ENCODE measurements at places on chromosomes 2 and 18.

GRCh38 chr18:67385455-67385854 lies 131.1 kb downstream of the DSEL start:
- peak; percentile 58 for DNase-seq

DNA sequence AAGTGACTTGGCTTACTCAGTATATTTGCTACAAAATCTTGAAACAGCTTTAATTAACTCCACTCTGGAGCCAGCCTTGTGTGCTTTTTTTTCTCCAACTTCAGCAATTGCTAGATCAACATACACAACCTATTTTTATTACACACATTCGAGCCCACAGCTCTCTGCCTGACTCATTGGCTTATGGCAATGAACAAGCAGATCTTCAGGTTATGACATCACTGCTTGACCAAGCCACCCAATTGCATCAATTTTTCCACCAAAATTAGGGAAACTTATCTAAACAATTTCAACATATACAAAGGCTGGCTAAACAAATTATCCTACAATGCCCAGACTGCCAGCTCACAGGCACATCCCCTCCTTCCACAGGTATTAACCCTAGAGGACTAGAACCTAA lies 39.6 kb upstream of the PDK1 start:
- peak; percentile 61 for DNase-seq

DNA sequence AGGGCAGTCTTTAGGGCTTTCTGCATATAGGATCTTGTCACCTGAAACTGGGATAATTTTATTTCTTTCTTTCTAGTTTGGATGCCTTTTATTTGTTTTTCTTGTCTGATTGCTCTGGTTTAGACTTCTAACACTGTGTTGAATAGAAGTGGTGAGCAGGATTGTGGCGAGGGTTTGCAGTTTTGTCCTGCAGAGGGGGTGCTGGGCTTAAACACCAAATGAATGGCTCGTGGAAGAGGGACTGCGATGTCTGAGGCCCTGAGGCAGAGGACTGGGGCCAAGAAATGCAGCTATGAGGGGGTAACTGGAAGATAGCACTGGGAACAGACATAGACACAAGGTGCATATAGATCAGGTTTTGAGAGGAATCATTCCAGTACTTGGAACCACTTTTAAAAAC lies 20.5 kb downstream of the UBE2F start:
- no peak for DNase-seq

- DNase-seq, result no peak
Measured at GRCh38 chr2:624551-625347, 52.5 kb downstream of the TMEM18 start.

- DNase-seq, result no peak
Measured at GRCh38 chr2:15825276-15825980, 114.9 kb upstream of the MYCN start.

DNA sequence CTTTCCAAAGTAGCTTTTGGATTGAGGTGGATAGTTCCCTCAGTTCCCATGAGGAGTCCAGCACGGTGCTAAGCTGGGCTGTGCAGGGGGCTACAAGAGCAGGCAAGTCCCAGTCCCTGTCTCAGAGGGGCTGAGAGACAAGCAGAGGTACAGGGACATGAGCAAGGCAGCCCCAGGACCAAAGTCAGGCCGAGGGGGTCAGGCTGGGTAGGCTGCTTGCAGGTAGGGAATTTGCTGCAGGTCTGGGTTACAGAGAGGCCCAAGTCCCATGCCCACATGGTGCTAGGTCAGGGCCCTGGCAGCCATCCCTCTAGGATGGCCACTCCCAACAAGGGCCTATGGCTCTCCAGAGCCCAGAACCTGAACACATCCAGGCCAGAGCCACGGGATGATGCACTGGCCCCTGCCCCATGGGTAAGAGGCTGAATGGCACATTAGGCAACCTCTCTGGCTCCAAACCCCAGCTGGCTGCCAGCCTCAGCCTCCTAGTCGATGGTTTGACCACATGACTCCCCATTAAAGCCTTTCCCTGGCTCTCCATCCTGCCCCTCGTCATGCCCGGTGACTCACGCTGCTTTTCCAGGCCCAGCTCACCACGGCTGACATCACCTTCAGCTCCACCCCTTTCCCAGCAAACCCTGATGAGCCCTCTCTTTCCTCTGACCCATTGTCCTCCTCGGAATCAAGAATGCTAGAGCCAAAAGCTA lies 83.7 kb downstream of the SDC1 start:
- DNase-seq, result peak; percentile 78

DNA sequence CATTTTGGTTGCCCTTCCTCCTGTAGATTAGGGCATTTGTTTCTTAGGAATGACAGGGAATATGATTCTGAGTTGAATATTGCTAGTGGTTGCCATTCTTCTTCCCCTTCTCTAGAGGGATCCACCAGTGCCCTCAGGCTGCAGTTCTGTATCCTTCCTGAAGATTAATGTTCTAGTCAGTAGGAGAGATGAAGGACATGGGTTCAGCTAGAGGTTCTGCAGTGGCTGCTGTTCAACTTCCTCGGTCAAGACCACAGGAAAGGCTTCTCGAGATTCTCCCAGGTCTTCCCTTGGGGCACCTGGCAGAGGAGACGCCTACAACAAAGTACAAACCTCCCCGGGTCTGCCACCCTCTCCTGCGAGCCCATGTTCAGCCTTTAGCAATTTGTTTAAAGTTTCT lies 325.5 kb downstream of the AFF3 start:
- DNase-seq, result no peak

DNA sequence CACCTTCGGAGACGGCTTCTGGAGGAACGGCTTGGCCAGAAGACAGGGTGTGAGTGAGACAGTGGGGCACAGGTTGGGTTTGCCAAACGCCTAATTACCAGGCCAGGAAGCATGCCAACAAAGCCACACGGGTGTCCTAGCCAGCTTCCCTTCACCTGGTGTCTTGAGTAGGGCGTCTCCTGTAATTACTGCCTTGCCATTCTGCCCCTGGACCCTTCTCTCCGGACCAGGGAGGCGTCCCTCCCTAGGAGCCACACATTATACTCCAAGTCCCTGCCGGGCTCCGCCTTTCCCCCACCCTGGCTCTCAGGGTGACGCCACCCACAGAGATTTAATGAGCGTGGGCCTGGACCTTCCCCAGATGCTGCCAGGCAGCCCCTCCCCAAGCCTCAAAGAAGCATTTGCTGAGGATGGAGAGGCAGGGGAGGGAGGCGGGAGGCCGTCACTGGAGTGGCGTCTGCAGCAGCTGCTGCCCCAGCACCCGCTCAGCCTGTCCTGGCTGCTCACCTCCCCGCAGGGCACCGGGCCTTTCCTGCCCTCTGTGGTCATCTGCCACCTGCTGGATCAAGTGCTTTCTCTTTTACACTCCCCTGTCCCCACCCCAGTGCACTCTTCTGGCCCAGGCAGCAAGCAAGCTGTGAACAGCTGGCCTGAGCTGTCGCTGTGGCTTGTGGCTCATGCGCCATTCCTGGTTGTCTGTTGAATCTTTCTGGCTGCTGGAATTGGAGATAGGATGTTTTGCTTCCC lies 20.7 kb downstream of the FOSL2 start:
- peak; percentile 72 for DNase-seq

- DNase-seq, result no peak
Measured at GRCh38 chr2:190079160-190079559, 16.6 kb upstream of the MSTN start.

DNA sequence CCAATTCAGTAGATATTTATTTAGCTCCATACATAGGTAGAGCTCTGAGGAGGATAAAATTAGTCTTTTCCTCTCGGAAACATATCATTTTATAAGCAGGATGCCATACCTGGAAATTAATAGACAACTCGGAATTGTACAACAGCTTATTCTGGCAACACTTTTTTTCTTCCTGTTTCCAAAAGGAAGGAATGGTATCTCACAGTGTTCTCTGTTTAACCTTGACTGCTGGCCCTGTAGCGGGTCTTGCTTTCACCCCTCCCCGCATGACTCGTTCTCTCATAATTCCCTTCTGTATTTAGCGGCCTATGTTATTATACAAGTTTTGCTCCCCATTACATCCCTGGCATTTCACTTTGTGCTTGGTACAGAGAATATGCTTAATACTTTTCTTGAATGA lies 2.5 kb upstream of the KYNU start:
- DNase-seq, result peak; percentile 22

GRCh38 chr18:78309307-78309706 lies 670.3 kb upstream of the SALL3 start:
- DNase-seq, result no peak

DNA sequence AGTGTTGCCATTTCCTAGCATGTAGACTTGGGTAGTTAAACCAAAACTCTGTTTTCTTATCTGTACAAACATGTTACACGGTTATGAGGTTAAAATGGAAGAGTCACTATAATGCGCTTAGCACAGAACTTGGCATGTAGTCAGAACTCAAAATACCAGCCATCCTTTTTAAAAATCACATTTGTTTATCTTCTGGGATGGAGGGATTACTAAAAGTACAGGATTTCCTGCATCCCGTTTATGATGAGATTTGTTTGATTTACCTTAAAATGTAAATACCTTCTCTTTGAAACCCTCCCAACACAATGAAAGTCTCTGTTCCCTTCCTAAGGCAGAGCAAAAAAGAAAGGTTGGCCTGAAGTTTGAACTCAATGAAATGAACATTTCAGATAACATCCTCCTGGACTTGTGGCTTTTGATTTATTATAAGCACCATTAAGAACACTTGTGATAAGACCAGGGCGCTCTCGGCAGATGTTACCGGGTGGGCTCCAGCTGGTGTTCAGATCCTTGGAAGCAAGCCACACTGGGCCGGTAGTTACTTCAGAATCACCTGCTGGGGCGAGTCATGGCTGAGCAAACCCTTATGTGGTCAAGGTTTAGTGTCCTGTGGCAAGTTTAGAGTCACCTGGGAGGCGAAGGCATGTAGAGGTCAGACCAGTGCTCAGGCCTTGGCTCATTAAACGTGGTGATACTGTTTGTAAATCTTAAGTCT lies 105.7 kb downstream of the MGAT5 start:
- DNase-seq, result no peak

- no peak for DNase-seq
Measured at GRCh38 chr18:38297910-38298309, 732.3 kb upstream of the CELF4 start.

DNA sequence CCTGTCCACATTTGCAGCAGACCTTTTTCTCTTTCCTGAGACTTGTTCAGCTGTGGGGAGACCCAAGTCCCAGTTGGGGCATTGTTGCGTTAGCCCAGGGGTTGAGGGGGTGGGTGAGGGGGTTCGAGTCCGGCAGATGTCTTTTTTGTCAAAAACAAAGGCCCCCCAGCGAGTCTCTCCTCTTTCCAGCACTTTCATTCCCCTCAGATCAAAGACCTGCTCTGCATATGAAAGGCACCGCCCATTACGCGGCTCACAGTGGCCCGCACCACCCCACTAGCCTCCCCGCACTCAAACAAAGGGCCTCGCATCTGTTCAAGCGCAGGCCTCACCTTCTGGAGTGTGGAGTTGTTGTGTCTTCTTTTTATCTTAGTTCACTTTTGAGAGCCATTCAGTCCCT lies 25.2 kb downstream of the TRABD2A start:
- no peak for DNase-seq

- no peak for DNase-seq
Measured at GRCh38 chr2:112147382-112148168, 9.4 kb downstream of the FBLN7 start.

GRCh38 chr2:65349863-65350262 lies 82.5 kb downstream of the SPRED2 start:
- peak; percentile 82 for DNase-seq

GRCh38 chr2:108916796-108917421 lies 72.1 kb downstream of the EDAR start:
- DNase-seq, result no peak

DNA sequence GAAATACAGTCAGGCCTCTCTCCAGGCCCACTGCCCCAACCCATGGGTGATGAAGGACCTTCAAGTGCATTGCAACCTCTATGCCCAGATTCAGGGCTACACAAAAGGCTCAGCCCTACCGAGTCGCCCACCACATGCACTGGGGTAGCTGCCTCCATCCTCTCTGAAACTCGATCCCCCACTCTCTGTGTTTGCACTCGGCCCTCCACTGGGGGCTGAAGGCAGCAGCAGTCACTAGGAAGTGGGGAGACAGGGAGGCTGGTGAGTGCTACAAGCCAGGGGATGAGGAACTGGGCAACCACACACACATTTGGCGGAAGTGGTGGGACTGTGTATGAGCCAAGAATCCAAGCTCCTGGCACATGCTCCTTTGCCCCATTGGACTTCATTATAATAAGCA lies 94.6 kb downstream of the CERS6 start:
- DNase-seq, result no peak

DNA sequence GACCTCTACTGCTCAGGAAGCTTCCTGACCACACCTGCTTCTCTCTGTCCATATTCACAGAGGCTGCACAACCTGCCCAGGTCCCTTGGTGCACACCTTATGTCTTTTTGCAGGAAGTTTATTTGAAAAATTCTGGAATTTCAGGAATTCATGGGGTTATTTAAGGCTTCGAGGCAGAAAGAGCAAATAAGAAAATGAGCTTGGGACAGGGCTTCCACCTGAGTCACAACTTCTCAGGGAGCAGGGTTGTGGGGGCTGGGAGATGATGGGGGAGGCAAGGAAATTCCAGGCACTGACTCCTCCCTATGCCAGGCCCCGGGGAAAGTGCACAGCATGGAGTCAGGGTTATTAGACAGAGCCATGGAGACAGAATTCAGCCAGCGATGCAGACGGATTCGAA lies 57.7 kb downstream of the INHBB start:
- DNase-seq, result no peak

DNA sequence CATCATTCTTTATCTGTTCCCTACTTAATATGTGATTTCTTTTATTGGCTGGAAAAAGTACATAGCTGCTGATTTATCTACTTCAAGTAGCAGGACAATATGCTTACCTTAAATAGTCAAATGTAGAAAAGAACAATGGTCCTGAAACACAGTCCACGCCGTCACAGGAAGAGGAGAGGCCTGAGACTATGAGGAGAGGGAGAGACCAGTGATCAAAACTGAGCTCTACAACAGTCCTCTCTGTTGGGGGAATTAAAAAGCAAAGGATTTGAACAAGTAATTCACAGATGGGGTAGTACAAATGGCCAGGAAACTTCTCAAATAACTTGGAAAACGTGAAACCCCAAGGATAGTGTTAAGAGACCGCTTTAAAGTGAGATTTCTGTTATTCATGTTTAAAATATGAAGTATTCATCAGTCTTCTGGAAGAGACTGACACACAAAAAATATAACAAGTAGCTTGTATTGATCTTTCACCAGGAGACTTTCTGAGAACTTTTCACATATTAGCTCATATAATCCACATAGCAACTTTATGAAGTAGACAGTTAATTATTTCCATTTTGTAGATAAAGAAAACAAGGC lies 20.2 kb downstream of the SCYGR8 start:
- no peak for DNase-seq

DNA sequence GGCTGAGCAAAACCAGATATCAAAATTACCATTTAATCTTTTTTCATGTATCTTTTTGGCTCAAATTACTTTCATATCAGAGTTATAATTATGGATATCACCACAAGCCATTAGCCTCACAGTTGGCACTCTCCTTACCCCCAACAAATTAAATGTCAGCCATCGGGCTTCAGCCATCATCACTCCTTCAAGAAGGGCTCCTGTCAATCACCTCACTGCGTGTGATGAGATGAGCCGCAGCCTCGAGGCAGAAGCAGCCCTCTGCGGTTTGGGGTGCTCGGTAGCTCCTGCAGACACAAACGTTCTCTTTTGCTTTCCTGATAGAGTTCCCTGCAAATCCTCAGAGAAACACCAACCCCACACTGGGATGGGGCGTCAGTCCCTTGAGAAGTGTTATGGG lies 94.1 kb downstream of the DNER start:
- DNase-seq, result no peak

GRCh38 chr2:74080346-74080745 lies 67.4 kb downstream of the BOLA3 start:
- peak; percentile 27 for DNase-seq

Data from choroid plexus epithelial cell (primary cell).